ENCODE measurements at places on chromosomes 2 and 18. TPM values are rescaled to one million over a fixed set of nuclear protein-coding genes. Genes with fewer than 3 reads are reported as not detected.

The LRP2 gene
- under 0.01 TPM for total RNA-seq

The DCDC2C gene
- total RNA-seq, result not detected

The SNORC gene
- 0.83 TPM for total RNA-seq

The CNRIP1 gene
- total RNA-seq, result 39.8 TPM

The CERKL gene
- not detected for total RNA-seq

The CYP26B1 gene
- 0.51 TPM for total RNA-seq

DNA sequence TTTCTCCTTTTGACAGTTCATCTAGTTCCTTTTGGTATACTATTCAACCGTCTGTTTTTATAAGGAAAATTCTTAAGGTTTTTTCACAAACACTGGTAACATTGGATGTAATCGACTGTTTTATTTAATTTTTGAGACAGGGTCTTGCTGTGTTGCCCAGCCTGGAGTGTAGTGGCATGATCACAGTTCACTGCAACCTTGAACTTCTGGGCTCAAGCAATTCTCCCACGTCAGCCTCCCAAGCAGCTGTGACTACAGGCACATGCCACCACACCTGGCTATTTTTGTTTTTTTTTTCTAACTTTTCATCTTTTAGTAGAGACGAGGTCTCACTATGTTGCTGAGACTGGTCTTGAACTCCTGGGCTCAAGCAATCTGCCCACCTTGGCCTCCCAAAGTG is 104.4 kb upstream of the DNMT3A start:
- no peak for DNase-seq

DNA sequence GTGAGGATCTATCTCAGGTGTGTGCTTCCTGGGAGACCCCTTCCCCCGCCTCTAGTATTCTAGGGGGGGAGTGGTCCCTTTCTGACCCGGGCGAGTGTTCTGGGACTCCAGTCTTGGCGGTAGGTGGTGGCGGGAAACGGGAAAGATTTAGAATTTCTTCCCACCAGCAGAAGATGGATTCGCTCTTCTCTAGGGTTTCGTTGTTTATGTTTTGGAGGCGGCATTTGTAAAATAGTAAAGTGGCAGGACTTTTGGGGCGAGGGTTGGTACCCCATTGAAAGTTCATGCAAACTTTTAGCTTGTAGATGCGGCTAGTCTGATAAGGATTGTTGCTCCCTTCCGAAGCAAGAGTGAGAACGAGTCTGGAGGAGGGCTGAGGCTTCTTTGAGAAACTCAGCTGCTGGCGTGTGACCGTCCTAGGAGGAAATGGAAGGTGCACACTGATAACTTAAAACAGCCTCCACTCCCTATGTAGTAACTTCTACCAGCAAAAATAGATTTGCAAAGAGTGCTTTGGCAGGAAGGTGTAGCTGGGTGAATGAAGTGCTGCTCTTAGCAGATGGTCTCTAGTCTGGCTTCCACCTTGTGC is 412 bp downstream of the GPD2 start:
- peak; percentile 37 for DNase-seq

GRCh38 chr2:38605298-38605830 is 2.6 kb upstream of the HNRNPLL start:
- DNase-seq, result no peak

GRCh38 chr2:28869494-28870145 is 489 bp downstream of the TRMT61B start:
- DNase-seq, result no peak

GRCh38 chr2:155692106-155692505 is 640.4 kb downstream of the NR4A2 start:
- DNase-seq, result no peak

All from fibroblast of lung (primary cell).